ENCODE measurements at places on chromosomes 1 and 21. TPM values are rescaled to one million over a fixed set of nuclear protein-coding genes. Genes with fewer than 3 reads are reported as not detected.

The ATAD3C gene
- 0.05 TPM for total RNA-seq

The OR6N1 gene
- not detected for total RNA-seq

The PRMT2 gene
- 40.4 TPM for total RNA-seq

The IFI44L gene
- total RNA-seq: 16.1 TPM

GRCh38 chr1:201636510-201636971, 97.6 kb downstream of the NAV1 start:
- no peak for DNase-seq

GRCh38 chr1:7288992-7289391, 482.1 kb upstream of the VAMP3 start:
- no peak for DNase-seq

- DNase-seq: no peak
Observed at GRCh38 chr1:48469616-48470480, 2.2 kb downstream of the SPATA6 start.

DNA sequence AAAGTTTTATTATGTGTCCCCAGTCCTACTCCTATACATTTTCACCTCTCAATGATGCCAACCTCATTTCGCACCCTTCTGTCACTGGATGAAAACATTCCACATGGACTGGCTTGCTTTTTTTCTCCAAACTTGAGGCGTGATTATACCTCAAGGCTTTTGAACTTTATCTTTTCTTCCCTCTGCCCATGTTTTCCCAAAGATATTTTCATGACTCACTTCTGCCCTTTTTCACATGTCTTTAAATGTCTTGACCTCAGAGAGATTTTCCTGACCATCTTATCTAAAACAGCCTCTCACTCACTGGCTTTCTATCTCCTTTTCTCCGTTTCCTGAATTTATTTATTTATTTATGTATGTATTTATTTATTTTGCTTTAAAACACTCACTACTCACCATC, 659.0 kb downstream of the PTPRC start:
- DNase-seq: peak; percentile 6

GRCh38 chr1:170240409-170240808, 94.7 kb downstream of the NTMT2 start:
- no peak for DNase-seq

DNA sequence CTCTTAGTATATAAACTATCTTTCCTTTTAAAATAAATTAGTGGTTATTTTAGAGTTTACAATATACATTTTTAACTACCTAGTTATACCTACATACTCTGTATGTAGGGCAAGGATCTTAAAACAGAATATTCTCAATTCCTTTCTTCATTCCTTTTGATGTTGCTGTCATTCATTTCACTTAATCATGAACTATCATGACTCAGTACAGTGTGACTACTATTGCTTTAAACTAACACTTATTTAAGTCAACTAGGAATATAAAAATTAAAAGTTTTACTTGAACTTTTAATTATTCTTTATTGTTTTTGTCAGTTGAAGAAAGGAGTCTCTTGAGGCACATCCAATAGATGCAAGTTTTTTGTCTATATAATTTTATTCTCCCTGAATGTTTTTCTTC, 726.4 kb downstream of the BRINP3 start:
- no peak for DNase-seq

DNA sequence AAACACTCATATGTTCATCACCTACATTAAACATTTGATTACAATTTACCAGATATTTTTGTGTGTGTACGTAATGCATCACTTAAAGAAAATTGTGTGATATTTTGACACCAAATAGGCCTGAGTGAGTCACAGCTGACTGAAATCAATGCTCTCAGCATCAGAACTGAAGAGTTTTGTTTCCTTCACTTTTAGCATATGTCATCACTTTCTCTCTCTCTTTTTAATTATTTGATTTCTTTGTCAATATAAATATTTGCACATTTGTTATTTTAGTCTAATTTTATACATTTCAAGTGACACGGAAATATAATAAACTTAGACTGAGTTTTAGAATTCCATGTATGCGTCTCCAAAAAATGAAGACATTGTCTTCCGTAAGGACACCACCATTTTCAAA, 545.3 kb downstream of the PTPRC start:
- no peak for DNase-seq

DNA sequence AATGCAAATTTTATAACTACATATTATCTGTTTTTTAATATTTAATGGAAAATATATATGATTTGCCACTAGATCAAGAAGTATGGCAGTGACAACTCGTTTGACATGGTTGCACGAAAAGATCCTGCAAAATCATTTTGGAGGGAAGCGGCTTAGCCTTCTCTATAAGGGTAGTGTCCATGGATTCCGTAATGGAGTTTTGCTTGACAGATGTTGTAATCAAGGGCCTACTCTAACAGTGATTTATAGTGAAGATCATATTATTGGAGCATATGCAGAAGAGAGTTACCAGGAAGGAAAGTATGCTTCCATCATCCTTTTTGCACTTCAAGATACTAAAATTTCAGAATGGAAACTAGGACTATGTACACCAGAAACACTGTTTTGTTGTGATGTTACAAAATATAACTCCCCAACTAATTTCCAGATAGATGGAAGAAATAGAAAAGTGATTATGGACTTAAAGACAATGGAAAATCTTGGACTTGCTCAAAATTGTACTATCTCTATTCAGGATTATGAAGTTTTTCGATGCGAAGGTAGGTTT, 556 bp downstream of the IFI44 start:
- no peak for DNase-seq
